ENCODE measurements at places on chromosomes 11 and 22. TPM values are rescaled to one million over a fixed set of nuclear protein-coding genes. Genes with fewer than 3 reads are reported as not detected.

Gene SPTBN2
- 0.87 TPM for total RNA-seq

Gene KIRREL3
- total RNA-seq: 6.4 TPM

Gene CLMP
- total RNA-seq: 6.8 TPM

Gene CEP126
- total RNA-seq: 0.46 TPM

Gene PRDM10
- total RNA-seq: 0.70 TPM

Gene C2CD2L
- total RNA-seq: 3.2 TPM

Gene PNPLA5
- total RNA-seq: not detected

DNA sequence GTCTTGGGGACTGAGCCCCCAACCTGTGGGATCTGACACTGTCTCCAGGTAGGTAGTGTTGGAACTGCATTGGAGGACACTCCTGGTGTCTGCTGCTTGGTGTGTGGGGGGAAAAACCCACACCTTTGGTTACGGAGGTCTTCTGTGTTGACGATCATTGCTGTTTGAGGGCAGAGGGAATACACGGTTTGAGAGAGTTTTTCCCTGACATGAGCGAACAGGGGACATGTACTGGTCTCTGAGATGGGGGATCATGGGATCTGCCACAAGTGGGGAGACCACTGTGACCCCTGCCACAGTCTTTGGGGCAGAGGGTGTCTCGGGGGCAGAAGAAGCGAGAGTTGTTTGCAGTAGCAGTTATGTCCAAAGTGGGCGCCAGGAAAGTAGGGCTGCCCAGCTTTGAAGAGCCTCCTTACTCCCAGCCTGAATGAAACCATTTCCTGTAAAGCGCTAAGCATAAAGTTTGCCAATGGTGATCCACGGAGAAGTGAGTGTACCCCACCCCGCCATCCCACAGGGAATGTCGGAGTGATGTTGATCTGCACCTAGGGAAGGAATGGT, 5.4 kb upstream of the SAA2 start:
- no peak for DNase-seq

DNA sequence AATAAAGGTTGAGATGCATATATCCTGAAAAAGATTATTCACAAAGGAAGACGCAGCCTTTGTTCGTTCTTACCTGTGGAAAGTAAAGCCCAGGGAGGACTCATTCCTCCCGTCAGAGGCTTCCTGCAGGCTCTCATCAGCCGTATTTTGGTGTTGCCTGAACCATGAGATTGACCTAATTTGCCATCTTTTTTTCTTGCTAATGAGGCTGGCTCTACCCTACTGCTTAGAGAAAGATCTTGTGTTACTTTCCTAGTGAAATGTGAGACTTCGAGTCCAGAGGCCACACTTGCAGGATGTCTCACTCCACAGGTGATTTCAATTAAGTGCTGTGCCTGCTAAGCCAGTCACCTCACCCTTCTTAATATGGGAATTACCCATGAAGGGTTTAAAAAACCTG, 269.9 kb downstream of the NTM start:
- DNase-seq: no peak

DNA sequence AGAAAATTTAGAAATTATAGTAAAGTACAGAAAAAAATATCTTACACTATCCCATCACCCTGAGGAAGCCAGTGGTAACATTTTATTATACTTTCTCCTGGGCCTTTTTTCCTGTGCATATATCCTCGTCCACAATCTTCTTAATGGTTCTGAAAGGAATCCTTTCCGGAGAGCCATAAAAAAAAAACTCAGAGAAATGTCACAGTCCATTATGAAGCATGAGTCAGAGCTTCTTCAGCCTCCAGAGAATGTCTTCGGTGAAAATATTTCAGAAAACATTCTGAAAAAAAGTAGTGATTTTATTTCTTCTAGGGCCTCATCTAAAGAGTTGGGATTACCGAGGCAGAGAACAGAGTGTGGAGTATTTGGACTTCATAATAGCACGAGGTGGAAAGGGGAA, 163.4 kb downstream of the INSC start:
- DNase-seq: no peak

DNA sequence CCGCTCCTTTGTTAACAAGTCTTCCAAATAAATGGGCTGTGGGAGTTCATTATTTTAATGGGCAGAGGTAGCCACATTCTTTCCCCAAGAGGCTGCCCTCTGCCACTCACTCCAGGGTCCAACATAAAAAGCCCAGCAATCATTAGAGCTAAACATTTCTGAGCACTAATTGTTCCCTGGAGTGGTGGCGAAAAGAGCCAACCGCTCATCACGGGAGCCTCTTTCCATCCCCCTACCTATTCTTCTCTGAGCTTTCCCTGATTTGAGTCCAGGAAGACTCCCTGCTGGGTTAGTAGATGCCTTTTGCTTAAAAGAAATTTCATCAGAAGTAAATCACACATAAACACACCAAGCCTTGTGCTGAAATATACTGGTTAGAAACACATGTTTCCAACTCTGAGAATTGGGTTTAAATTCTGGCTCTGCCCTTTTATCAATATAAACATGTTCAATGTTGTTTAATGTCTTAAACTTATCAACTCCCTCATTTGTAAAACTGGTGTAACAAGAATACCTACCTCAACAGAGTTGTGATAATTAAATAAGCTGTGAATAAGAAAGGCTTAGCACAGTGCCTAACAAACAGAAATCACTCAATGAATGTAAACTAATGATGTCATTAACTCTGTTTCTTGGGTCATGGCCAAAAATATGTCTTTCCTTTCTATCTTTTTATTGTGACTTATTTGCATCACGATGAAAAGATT, at the start of gene OR5A2:
OR5A2 (minus strand) TSS at position 53 of the 707 bp plus-strand sequence. CDS start 3,460 bp downstream, outside the sequence.
- no peak for DNase-seq

DNA sequence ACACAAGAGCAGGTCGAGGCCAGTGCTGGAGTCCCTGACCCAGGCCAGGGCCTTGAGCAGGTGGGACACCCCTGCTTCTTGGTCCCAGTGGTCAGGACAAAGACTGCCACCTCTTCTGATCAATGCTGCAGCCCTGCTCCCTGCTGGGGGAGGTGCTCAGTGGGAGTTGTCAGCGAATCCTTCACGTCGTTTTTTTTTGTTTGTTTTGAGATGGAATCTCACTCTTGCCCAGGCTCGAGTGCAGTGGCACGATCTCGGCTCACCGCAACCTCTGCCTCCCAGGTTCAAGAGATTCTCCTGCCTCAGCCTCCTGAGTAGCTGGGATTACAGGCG, 34.7 kb downstream of the NUP50 start:
- no peak for DNase-seq

GRCh38 chr11:92638678-92639077, 330.8 kb upstream of the MTNR1B start:
- peak; percentile 44 for DNase-seq

- no peak for DNase-seq
Measured at GRCh38 chr22:38311323-38311620, 6.0 kb downstream of the CSNK1E start.

DNA sequence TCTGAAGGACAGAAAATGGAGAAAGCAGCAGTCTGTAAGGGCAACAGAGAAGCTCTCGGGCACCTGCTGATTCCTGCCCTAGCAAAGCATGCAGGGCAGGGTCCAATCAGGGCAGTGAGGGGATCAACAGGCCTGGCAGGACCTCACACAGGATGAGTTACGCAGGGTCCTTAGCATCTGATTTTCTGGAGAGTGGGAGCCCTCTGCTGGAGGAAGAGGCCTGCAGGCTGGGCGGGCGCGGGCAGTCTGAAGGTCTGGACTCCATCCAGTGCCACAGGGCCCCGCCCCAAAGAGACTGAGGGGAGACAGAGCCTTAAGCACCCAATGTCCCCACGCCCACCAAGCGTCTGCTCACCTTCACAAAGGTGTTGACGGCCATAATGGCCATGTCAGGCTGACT, 28.9 kb downstream of the AP1B1 start:
- DNase-seq: peak; percentile 52

DNA sequence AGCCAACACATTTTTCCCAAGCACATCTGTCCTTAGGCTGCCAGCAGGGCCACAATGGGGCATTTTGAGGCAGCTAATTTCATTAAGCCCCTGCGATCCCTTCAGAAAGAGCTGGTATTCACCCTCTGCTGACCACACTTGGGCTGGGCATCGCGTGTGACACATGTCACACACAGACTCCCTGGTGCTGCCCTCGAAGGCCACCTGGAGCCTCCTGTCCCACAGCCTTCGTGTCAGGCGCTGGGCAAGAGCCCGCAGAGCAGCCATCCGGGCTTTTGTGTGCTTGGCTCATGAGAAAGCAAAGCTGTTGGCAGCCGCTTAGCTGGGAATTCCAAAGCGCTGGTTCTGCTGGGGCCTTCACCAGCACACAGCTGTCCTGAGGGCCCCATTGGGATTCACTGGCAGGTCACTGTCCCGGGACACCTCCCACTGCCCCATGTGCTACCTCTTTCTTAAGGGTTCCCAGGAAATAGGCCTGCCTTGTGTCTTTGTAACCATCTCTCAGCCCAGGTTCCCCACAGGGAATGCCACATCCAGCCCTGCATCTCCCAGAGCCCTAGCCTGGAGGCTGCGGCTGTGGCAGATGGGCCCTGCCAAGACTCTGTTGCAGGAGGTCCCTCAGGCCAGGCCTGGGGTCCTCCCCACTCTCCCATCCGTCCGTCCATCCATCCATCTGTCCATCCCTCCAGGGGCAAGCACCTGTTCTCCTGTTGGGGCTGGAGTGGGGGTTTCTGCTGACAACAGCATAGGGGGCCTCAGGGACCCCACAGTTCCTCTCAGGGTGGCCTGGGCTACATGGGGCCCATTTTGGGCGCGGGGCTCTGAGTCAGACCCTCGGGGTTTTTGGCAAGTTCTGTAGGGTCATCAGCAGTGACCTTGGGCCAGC, 4.9 kb downstream of the CLDN5 start:
- DNase-seq: no peak

DNA sequence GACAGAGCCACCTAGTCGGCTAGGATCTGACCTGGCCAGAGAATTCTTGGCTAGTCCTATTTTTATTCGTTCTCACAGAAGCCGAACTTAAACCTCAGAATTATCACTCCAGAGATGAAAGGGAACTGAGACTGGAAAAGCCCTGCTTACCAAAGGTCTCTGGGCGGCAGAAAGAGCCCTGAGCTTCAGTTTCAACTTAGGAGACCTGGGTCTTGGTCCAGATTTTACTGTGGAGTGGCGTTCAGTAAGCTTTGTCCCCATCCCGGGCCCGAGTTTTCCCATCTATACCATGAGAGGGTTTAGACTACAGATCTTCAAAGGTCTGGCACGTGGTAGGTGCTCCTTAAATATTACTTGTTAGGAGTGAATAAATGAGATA, 516 bp downstream of the NEU3 start:
- DNase-seq: peak; percentile 3

DNA sequence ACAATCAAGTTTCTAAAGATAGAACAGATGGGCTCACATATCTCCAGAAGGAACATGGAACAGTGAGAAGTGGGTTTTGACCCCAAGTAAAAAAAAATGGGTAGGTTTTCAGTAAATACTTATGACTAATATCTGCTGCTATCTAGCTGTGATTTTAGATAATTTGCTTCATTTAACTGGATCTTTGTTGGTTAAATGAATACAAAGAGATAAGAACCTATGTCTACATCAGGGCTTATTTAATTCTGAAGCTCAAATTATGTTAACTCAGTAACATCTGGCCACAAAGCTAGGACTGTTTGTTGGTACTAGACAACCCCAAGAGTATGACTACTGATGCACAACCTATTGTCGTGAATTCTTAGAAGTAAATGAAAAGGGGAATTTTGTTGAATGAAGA, 144.4 kb upstream of the SESN3 start:
- DNase-seq: no peak

GRCh38 chr11:117677729-117678310, 119.2 kb downstream of the DSCAML1 start:
- DNase-seq: no peak

GRCh38 chr22:37403267-37403960, 23.9 kb downstream of the ELFN2 start:
- DNase-seq: no peak

GRCh38 chr11:88104408-88104807, 70.8 kb downstream of the RAB38 start:
- DNase-seq: peak; percentile 78

DNA sequence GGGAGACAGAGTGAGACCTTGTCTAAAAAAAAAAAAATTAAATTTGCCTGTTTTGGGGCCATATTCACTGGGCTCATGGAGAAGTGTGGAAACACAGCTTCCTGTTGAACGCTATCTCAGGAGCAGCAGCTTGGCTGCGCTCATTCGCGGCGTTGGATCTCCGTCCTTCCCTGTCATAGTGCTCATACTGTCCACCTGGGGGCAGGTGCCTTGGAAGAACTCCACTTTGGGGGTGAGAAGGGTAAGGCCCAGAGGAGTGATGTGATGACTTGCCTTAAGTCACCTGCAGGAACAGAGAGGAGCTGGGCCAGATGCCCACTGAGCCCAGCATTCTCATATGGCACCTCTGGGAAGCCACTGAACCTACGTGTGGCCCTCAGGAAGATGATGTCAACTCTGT, 82.8 kb downstream of the CABIN1 start:
- no peak for DNase-seq
